ENCODE measurements at places on chromosomes 13 and 19.

- no peak for DNase-seq
Observed at GRCh38 chr19:8615024-8615423, 4.5 kb upstream of the ADAMTS10 start.

- no peak for DNase-seq
Observed at GRCh38 chr13:30025351-30025750, 174.9 kb upstream of the UBL3 start.

DNA sequence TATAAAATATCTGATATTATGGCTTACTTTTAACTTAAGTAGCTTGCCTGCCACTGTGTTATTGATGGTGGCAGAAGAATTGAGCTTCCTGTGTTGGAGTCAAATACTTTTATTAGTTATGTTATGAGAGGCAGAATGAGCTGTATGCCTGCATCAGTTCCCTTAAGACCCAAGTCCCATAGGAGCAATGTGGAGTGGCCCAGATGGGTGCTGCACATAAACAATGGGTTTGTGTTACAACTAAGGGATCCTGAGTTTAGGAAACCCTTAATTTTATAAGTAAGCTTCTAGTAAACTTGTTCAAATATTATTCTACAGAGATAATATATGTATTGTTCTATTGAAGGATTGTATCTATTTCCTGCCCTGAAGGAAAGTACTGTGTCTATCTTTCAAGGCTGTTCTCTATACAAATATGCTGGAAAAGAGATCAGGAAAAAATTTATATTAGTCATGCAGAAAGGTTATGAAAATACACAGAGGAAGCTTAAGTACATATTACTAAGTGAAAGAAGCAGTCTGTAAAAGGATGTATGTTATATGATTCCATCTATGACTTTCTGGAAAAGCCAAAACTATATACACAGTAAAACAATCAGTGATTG is 2018.0 kb upstream of the PCDH20 start:
- no peak for DNase-seq

GRCh38 chr13:98035373-98035772 is 81.9 kb downstream of the IPO5 start:
- DNase-seq, result no peak

DNA sequence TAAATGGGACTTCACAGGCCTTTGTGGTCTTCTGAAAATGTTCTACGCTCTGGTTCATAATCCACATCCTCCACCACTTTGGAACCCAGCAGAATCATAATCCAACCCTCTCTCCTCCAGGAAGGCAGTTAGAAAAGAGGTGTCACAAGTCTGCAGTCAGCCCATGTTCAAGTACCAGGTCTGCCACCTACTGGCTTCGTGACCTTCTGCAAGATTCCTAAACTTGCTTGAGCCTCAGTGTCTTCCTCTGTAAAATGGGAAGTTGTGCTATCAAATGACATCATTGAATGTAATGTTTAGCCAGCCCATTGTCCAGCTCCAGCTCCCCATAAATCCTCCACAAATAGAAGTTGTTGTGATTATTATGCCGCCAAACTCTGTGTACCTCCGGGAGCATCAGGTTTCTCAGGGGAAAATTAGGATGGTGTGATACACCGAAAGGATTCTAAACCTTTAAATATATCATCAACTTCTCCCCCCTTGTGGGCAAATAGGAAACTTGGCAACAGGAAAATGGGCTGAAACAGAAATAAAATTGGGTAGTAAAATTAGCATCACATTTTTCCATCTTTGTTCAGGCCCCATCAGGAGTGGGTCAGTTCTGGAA is 109.7 kb downstream of the NUFIP1 start:
- DNase-seq, result no peak

DNA sequence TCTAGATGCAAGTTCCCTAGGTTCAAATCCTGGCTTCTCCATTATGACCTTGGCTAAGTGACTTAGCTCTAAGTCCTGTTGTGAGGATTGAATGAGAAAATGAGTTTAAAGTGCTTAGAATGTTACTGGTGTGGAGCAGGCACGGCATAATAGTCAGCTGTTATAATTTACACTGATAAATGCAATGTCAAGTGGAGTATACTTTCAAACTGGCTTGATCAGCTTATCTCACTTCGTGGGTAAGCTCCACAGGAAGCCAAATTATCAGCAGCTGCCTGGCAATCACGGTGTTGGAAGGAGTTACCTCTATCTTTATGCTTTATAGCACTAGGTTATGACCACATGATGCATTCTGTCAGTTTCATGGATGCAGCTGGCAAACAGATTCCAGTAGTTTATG is 272.8 kb downstream of the OLFM4 start:
- DNase-seq, result no peak

GRCh38 chr13:24222756-24223155 is 62.2 kb downstream of the SPATA13 start:
- no peak for DNase-seq
